Kidney (tissue), 22 donors: ENCODE measurements at places on chromosomes 7 and 10. TPM values are rescaled to one million over a fixed set of nuclear protein-coding genes. Genes with fewer than 3 reads are reported as not detected.

GRCh38 chr10:3336673-3337293, 164.2 kb upstream of the PITRM1 start:
- no peaks in the 10 kb centered on the region for H3K27me3 ChIP-seq
- DNase-seq = no peak
- no peaks in the 10 kb centered on the region for H3K36me3 ChIP-seq
- no peak overlapping the region for H3K4me3 ChIP-seq
- no peaks in the 10 kb centered on the region for H3K4me1 ChIP-seq

- H3K4me1 ChIP-seq = peaks cover 3% of the 10 kb centered on the region
- H3K27me3 ChIP-seq = no peaks in the 10 kb centered on the region
- no peaks in the 10 kb centered on the region for H3K36me3 ChIP-seq
These were observed 4.3 kb upstream of the PCBD1 start for GRCh38 chr10:70892631-70893030.

FAM131B gene
- total RNA-seq = 0.82 TPM

GSDME gene
- 11.7 TPM for total RNA-seq
